ENCODE measurements at places on chromosomes 1 and 21.

DNA sequence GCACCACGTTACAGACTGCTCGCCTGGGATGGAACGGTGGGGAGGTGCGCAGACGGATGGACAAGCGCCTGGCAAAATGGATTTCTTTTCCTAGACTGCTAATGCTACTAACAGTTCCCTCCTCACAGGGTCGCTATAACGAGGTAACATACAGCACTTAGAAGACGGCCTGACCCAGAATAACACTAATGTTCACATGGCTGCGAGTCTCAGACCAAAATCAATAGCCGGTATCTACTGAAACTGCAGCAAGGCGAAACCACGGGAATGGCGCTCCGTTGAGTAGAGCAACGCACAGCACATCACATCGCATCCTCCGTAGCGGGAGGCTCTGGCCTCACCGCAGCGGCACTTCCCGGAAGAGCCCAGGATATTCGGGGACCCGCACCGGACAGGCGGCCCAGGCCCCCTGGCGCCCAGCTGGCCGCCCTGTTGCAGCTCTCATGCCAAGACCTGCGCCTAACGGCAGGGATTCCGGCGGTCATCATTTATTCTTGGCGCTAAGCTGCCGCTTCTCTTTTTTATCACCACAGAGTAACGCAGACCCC lies 46.6 kb downstream of the VPS26C start:
- DNase-seq, result no peak

DNA sequence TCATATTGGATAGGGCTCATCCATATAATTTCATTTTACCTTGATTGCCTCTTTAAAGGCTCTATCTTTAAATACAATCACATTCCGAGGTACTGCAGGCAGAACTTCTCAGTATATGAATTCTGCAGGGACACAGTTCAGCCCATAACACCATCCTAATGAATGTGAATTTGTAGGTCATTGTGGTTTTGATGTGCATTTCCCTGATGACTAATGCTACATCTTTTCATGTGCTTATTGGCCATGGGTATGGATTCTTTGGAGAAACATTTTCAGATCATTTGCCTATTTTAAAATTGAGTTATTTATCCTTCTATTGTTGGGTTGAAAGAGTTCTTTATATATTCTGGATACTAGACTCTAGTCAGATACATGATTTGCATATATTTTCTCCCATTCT lies 9.6 kb upstream of the RPS6KC1 start:
- no peak for DNase-seq

GRCh38 chr21:39441502-39442475 lies 3.8 kb downstream of the LCA5L start:
- DNase-seq, result no peak

- no peak for DNase-seq
These were observed 16.6 kb upstream of the AK5 start for GRCh38 chr1:77265180-77265579.

- DNase-seq, result no peak
These were observed 19.0 kb upstream of the CYP4A11 start for GRCh38 chr1:46960250-46960649.

- DNase-seq, result no peak
These were observed 37.1 kb downstream of the SNX7 start for GRCh38 chr1:98698625-98699024.

DNA sequence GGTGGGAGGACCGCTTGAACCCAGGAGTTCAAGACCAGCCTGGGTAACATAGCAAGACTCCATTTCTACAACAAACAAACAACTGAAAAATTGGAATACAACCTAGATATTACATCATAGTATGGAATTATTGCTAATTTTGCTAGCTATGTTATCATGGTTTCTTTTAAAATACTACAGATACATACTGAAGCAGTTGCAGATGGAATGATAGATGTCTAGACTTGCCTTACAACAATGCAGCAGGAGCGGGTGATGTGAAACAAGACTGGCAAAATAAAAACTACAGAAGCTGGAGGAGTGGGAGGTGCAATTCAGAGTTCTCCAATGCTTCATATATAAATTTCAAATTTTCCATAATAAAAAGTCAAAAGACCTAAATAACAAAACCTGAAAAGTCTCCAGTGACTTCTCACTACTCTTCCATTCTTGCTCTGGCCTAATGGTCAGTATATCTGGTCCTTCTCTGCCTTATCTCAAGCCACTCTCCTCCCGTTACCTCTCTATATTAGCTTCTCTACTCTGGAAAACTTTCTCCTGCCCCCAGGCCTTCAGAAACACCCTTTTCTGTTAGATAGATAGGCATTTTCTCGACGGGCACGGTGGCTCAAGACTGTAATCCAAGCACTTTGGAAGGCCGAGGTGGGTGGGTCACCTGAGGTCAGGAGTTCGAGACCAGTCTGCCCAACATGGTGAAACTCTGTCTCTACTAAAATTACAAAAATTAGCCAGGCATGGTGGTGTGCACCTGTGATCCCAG lies 28.5 kb upstream of the TMEM200B start:
- no peak for DNase-seq

DNA sequence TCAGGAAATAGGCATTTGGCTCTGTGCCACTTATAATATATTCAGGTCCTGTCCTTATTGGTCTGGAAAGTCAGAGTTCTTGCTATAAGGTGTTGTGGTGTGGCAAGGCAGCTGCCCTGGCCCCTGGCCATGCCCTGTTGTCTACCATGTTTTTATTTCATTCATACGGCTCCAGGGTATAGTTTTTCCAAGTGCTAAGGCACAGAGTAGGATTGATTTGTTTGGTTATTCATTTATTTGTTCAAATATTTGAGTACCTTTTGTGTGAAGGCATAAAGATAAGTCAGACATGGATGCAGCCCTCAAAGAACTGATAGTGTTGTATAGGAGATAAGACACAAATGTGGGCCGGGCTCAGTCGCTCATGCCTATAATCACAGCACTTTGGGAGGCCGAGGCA lies 10.1 kb downstream of the ZBTB8B start:
- no peak for DNase-seq

Data from left ventricle myocardium inferior (tissue), 1 donor.